ENCODE measurements at places on chromosomes 5 and 9.

DNA sequence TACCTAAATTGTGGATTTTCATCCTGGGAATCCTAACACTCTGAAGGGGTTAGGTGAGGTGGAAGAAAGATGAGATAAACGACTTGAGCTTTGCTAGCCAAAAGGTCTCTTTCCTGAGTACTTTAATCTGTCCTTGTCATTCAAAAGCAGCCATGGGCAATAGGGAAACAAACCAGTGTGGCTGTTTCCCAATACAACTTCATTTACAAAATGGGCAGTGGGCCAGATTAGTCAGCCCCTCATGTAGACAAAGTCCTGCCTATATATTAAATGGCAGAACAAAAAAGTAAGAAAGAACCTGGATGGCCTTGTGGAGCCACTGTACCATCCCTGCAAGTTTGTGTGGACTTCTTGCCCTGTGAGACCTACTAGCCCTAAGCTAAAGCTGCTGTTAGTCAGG, 51.0 kb upstream of the NFIL3 start:
- DNase-seq: no peak

GRCh38 chr5:14851050-14851419, 20.5 kb downstream of the ANKH start:
- no peak for DNase-seq

- no peak for DNase-seq
Observed at GRCh38 chr9:125632321-125633115, 74.5 kb downstream of the MAPKAP1 start.

GRCh38 chr9:82957529-82958379, 105.2 kb downstream of the RASEF start:
- DNase-seq: no peak

GRCh38 chr9:125464591-125465385, 203.2 kb downstream of the GAPVD1 start:
- no peak for DNase-seq

GRCh38 chr5:149161026-149161687, 19.9 kb downstream of the ABLIM3 start:
- no peak for DNase-seq

- DNase-seq: no peak
Observed at GRCh38 chr5:155282503-155283107, 269.1 kb downstream of the KIF4B start.

GRCh38 chr5:168209244-168209995, 82.0 kb upstream of the WWC1 start:
- DNase-seq: no peak

DNA sequence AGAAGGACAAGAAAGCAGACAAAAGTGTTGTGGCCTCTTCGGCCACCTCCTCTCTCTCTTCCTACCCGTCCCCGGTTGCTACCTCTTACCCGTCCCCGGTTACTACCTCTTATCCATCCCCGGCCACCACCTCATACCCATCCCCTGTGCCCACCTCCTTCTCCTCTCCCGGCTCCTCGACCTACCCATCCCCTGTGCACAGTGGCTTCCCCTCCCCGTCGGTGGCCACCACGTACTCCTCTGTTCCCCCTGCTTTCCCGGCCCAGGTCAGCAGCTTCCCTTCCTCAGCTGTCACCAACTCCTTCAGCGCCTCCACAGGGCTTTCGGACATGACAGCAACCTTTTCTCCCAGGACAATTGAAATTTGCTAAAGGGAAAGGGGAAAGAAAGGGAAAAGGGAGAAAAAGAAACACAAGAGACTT, 2.4 kb downstream of the EGR1 start:
- DNase-seq: no peak

- DNase-seq: no peak
Observed at GRCh38 chr5:85320495-85320894, 935.8 kb upstream of the EDIL3 start.

DNA sequence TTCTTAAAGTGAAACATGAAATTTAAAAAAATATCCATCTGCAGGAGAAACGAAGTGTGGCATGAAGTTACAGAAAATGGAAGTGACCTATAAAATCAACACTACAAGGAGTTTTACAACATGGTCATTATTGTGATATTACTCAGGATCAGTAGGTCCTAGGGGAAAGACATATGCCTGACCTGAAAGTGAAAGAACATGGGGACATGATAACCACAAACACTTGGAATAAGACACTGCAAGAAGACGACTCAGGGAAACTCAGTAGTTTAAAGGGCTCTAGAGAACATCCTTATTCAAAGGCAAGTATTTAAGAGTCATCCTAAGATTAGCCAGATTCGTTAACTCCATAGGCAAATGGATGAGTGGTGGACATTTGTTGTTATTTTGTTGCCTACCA, 19.9 kb upstream of the LPAR1 start:
- DNase-seq: no peak

- peak; percentile 39 for DNase-seq
Observed at GRCh38 chr5:120457839-120458507, 6.1 kb upstream of the PRR16 start.

DNA sequence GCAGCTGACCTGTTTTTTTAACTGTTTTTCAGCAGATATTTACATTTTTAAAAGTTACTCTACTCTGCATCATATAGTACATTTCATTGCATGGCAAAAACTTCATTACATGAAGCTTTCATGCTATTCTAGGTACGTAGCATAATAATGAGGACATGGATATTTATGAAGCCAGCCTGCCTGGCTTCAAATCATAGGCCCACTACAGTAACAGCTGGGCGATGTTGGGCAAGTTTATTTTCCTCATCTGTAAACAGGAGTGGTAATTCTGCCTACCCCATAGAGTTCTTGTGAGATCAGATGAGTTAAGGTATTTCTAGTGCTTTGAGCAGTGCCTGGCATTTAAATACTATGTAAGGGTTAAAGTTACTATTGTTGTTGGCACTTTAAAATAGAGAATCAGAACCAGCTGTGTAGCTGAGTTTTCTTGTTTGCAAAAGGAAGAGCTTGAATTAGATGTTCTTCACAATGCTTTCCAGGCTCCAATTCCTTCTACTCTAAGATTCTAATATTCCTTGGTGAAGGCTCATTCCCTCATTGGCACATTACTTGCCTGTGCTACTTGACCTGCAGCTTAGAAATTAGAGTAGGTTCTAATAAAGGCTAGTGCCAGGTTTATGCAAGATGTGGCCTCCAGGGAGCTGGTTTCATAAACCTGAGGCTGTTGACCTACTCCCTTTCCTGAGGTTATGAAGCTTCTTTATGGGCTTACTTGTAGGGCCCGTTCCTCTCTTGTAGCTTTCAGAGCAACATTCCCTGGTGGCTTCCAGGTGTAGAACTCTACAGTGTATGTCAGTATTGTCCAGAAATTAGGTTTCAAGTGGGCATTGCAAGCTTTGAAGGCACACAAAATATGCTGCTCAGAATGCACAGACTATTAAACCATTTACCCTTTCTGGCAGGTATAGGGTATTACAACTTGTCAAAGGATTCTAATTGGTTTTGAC, 14.5 kb downstream of the ANP32B start:
- DNase-seq: no peak

- no peak for DNase-seq
Observed at GRCh38 chr5:40572391-40572790, 107.3 kb upstream of the PTGER4 start.

DNA sequence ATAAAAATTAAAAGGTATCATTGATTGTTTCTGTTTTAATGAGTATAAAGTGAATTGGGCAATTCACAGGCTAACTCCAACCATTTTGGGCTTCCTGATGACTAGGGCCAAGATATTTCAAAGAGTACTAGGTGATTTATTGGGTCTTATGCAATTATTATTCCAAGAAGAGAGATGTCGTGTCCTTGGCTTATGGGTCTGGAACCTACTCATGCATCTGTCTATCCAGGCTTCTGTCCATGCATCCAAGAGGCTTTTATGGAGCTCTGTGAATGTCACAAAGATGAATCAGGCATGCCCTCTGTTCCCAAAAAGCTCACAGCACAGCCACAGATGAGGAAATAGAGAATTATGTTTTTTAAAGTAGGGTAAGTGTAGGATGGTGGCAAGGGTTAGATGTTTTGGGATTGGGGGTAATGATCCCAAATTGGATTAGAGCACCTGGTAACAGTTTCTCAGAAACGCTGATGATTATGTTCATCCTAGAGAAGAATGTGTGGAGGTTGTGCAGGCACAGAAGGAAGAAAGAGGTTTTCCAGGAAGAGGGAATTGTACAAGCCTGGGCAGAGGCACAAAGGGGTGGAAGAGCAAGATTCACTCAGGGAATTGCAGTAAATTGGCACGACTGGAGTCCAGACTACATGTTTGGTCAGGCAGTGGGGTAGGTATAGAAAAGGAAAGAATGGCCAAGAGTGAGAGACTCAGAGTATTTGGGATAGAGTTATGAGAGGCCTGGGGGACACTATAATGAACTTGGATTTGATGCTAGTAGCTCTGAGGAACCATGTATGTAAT, 83.0 kb upstream of the TNC start:
- DNase-seq: no peak

- DNase-seq: no peak
Observed at GRCh38 chr5:133819977-133820471, 148.4 kb downstream of the C5orf15 start.

- DNase-seq: no peak
Observed at GRCh38 chr5:111755345-111755941, 1.6 kb downstream of the NREP start.

GRCh38 chr9:124427281-124427680, 12.0 kb upstream of the PSMB7 start:
- no peak for DNase-seq

- DNase-seq: no peak
Observed at GRCh38 chr5:155529362-155529761, 515.8 kb downstream of the KIF4B start.

DNA sequence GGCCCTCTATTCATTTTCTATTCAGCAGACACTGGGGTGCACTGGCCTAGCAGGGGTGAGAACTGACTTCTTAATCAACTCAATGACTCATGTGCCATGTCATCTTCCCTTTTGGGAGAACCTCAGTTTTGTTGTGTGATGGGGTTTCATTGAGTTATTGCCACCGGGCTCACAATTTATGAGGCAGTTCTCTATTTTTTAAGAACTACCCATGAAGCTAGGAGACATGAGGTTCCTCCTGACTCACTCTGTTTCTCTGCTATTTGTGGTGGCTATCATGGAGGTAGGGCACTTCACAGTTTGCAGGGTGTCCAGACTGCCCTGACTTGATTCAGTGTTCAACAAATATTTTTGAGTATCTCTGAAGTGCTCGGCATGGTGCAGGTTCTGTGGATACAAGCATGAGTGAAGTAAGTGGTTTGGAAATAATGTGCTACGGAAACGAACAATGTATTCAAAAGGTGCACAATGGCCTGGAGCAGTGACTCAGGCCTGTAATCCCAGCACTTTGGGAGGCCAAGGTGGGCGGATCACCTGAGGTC, 39.3 kb downstream of the SPARC start:
- no peak for DNase-seq

DNA sequence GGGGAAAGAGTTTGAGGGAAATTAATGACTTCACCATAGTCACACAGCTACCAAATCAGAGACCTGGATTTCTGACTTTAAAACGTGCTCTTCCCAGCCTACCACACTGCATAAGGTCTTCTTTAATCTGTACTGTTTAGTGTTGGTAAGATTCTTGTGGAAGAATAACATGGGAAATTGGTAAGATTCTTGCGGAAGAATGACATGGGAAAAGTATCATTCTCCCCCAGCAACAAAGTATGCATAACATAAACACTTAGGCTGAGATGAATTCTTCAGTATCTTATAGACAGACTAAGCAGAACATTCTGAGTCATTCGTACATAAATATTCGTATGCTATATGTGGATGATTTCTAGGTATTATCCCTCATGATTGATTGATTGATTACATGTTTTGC, 170.4 kb downstream of the FOCAD start:
- DNase-seq: no peak

- DNase-seq: no peak
Observed at GRCh38 chr5:78215972-78216371, 78.5 kb downstream of the AP3B1 start.

DNA sequence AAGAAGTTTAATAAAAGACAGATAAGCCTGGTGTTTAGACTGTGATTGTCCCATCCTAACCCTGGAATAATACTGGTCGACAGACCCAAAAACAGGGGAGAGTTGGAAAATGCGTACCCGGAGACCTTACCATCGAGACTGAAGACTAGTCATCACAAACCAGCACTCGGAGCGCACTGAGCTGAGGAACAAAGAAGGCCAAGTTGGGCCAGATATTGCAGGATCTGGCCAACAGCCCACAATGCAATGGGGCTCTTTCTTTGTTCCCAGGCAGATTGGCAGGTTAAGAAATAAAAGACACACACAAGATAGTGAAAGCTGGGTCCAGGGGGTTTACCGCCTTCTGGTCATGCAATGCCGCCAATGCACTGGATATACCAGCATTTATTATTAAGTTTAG, 188.7 kb upstream of the RAI14 start:
- no peak for DNase-seq

DNA sequence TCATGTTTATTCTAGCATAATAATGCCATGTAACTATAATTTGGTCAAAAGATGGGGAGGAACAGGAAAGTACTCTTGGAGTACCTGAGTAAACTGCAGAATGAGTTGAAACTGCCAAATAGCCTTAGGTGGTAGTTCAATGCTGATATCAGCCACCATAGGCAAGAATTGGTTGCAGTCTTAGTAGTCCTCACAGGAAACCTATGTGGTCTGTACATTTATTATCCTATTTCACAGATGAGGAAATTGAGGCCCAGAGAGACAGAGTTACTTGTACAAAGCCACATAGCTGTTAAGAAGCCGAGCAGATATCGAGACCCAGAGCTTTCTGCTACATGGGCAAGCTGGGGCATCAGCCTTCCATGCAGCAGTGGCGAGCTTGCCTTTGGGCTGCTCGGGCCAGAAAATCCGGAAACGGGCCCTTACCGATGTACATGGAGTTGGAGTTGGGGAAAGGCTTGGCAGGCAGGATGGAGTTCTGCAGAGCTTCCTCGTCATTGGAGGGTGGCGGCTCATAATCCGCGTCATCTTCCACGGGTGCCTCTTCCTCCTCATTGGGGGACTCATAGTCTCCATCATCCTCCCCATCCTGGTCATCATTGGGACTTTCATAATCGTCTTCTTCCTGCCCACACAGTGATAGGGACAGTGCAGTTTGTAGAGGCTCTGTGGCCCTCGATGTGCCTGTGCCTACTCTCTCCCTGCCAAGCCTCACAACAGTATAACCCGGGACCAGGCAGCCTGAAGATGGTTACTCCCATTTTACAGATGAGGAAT, 27.1 kb downstream of the LCP2 start:
- DNase-seq: no peak

DNA sequence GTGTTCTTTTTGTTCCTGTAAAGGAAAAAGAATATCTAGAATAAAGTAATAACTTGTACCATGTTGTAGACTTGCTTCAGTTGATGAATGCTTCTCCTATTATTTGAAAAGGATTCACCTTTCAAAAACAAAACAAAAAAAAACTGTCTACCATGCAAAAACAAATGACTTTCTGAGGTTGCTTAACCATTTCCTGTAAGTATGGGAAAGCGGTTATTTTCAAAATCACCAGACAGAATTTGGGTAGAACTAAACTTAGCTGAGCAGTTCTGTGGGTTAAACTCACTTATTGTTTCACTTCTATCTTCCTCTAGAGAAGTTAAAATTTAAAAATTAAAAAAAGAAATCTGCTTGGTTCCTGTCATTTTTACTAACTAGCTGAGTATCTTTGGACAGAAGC, 25.2 kb downstream of the LNPEP start:
- DNase-seq: peak; percentile 72

- no peak for DNase-seq
Observed at GRCh38 chr5:166441-167372, 24.6 kb upstream of the LRRC14B start.

Measured in CD4-positive, alpha-beta T cell treated with Interleukin-10 for 1 hour (primary cell).